Pulmonary artery endothelial cell (primary cell): ENCODE measurements at places on chromosomes 13 and 19. TPM values are rescaled to one million over a fixed set of nuclear protein-coding genes. Genes with fewer than 3 reads are reported as not detected.

Gene B3GNT8
- total RNA-seq: 2.1 and 2.7 TPM in 2 replicates

Gene ZGLP1
- 0.26 and 0.56 TPM in 2 replicates for total RNA-seq

Gene ZNF154
- 0.92 and 6.0 TPM in 2 replicates for total RNA-seq

Gene KASH5
- total RNA-seq: not detected in 2 replicates

Gene LILRB3
- not detected in 2 replicates for total RNA-seq

Gene CGB8
- total RNA-seq: not detected in 2 replicates

Gene ZNF331
- 4.1 and 8.5 TPM in 2 replicates for total RNA-seq

Gene SHISA7
- total RNA-seq: not detected in 2 replicates

Gene ODAD3
- total RNA-seq: 0.13 and 0.18 TPM in 2 replicates

Gene LEUTX
- not detected in 2 replicates for total RNA-seq

Gene NKPD1
- total RNA-seq: 0.11 and 0.13 TPM in 2 replicates

Gene C19orf44
- total RNA-seq: 1.6 and 2.6 TPM in 2 replicates
